Epithelial cell of proximal tubule (primary cell): ENCODE measurements at places on chromosomes 5 and 9. TPM values are rescaled to one million over a fixed set of nuclear protein-coding genes. Genes with fewer than 3 reads are reported as not detected.

Gene ACER2
- 1.3 and 4.1 TPM in 2 replicates for total RNA-seq

Gene FYB1
- total RNA-seq: not detected in 2 replicates

Gene RELL2
- 3.3 and 10.3 TPM in 2 replicates for total RNA-seq

Gene ADGRD2
- not detected in 2 replicates for total RNA-seq

Gene NME5
- 1.0 and 3.1 TPM in 2 replicates for total RNA-seq
